ENCODE measurements at places on chromosomes 13 and 19.

GRCh38 chr19:4537953-4538600 lies 1.8 kb downstream of the LRG1 start:
- DNase-seq, result no peak

DNA sequence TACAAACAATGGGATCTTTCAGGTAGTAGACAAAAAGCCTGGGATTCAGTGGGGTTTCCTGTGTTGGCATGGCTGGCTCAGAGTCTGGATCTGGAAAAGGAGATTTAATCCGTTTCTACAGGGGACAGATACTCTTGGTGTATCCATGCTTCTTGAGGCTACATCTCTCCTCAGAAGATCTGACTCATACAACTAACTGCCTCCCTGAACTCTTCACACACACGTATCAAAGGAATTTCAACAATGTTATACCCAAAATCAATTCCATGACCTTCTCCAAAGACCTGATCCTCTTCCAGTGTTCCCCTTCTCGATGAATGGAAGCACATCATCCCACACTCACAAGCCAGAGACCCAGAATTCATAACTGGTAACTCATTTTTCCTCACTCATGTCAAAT lies 435.3 kb upstream of the NBEA start:
- no peak for DNase-seq

GRCh38 chr19:51743405-51743804 lies 8.3 kb downstream of the FPR1 start:
- no peak for DNase-seq

- DNase-seq, result no peak
Measured at GRCh38 chr13:52004511-52005170, 6.6 kb downstream of the ATP7B start.

DNA sequence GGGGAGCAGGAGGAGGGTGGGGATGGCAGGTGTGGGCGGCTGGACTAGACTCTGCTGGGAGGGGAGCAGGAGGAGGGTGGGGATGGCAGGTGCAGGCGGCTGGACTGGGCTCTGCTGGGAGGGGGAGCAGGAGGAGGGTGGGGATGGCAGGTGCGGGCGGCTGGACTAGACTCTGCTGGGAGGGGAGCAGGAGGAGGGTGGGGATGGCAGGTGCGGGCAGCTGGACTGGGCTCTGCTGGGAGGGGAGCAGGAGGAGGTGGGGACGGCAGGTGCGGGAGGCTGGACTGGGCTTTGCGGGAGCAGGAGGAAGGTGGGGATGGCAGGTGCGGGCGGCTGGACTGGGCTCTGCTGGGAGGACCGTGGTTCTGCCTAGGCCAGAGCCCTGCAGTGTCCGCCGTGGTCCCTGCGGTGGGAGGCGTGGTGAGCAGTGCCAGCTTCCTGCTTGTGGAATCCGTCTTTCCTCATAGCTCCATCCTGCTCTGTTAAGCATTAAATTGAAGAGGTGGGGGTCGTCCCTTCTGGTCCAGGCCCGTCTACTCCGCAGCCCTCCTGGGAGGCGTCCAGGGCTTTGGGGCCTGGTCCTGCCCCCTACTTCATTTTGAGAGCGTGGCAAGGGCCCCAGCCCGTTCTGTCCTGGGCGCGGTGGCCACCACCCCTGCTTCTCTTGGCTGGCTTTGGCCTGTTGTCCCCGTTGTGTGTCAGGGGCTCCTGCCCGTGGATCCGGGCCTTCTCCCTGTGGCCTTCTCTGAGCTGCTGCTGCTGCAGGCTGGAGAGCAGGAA lies 4.7 kb downstream of the SPPL2B start:
- DNase-seq, result no peak

- peak; percentile 12 for DNase-seq
Measured at GRCh38 chr13:20700288-20700687, 3.2 kb upstream of the IL17D start.

DNA sequence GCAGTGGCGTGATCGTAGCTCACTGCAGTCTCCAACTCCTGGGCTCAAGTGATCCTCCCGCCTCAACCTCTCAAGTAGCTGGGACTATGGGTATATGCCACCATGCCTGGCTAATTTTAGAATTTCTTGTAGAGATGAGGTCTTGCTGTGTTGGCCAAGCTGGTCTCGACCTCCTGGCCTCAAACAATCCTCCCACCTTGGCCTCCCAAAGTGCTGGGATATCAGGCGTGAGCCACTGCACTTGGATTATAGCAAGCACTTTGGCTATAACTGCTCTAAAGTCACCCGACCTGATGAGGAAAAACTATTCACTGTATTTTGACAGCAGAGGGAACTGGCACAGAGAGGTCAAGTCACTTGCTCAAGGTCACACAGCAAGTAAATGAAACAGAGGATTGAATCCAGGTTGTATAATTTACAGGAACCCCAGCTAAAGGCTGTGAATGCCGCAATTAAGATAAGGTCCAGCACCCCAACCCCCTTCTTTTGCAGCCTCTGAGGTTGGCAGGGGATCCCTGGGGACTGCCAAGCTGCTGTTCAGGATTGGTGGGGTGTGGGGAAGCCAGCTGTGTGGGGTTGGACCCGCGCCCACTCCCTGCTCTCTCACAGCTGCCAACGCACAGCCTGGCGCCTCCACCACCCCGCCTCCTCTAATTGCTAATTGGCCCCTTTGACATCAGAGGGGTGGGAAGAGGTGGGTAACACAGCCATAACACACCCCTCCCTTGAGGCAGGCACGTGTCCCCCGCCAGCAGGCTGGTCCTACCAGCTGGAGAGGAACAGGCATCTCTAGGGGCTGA lies 6.0 kb downstream of the TMIGD2 start:
- no peak for DNase-seq

DNA sequence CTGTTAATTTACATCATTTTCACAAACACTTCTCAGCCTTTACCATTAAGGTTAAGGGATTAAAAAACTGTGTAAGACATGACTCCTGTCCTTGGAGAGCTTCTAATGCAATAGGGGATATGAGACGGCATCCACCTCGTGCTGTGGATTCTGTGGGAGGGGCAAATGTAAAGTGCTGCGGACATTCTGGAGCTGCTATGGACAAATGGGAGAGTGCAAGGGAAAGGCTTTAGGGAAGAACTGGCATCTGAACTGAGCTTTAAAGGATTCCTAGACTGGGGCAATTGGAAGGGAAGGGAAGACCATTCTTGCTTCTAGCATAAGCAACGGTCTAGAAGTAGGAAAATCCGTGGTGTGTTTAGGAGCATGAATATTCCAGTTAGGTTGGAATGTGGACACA lies 31.4 kb downstream of the CDADC1 start:
- DNase-seq, result no peak

- DNase-seq, result no peak
Measured at GRCh38 chr19:49846408-49846807, 4.6 kb upstream of the PTOV1 start.

DNA sequence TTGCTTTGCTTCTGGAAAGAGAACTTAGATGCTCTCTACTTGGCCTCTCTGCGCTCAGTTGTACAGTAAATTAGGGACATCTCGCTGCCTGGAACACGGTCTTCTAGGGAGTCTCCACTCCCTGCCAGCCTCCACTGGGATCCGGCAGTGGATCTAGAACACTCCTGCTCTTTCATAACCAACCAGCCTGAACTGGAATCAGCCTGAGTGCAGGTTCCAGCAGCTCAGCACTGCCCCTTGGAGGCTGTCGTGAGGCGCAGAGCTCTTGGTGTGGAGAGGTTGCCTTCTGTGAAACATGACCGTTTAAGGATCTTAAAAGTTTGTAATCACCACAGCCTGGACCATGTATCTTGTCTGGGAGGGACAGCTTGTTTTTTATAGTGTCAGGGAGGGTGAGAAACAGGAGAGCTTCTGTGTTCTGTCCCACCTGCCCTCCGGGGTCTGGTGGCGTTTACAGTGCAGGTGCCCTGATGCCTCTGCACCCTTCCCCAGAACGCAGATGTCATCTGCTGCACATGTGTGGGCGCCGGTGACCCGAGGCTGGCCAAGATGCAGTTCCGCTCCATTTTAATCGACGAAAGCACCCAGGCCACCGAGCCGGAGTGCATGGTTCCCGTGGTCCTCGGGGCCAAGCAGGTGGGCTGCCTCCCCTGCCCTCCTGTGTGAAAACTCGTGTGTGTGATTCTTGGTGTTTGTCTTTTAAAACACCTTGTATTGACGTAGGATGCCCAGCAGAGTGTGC lies 24.8 kb downstream of the UPF1 start:
- no peak for DNase-seq

DNA sequence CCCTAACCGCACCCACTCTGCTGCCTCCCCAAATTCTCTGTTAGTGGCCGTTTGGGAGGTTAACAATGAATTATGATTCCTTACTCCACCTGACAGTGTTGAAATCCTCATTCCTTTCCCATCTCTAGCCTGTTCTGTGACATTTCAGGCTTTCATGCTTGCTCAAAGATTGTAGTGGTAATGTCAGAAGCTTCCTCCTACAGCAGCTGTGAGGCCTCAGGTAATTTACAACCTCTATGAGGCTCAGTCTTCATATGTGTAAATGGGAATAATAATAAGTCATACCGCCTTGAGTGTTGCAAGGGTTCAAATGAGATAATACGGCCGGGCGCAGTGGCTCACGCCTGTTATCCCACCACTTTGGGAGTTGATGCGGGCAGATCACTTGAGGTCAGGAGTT lies 977 bp upstream of the SLC1A5 start:
- DNase-seq, result no peak

DNA sequence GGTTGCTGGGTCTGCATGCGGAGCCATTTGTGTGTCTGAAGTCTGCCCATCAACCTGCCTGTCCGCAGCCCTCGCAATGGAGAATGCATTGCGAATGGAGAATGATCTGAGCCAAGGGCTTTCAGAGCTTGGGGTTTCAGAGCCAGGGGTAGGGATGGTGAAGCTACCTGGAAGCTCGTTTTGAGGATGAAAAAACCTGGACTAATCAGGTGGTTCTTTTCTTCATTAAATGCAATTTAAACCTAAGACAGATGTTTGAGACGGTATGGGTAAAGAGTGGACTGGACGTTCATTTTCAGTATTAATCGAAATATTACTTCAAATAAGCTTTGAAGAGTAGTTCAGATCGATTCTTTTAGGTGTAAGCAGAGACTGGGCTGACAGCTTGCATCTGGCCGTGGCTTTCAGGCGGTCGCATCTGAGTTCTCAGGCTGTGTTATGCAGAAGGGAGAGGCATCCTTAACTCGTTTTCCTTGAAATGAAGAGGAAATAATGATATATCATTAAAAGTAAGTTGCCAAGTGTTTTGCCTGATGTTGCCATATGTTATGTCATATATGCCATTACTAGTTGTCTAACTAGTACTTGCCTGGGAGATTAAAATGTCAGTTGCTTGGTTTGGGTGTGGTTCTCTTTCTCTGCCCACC lies 801 bp downstream of the MCF2L start:
- DNase-seq, result no peak

GRCh38 chr13:40337651-40338050 lies 328.8 kb downstream of the FOXO1 start:
- no peak for DNase-seq

- no peak for DNase-seq
Measured at GRCh38 chr13:44543369-44543768, 32.8 kb downstream of the TSC22D1 start.

DNA sequence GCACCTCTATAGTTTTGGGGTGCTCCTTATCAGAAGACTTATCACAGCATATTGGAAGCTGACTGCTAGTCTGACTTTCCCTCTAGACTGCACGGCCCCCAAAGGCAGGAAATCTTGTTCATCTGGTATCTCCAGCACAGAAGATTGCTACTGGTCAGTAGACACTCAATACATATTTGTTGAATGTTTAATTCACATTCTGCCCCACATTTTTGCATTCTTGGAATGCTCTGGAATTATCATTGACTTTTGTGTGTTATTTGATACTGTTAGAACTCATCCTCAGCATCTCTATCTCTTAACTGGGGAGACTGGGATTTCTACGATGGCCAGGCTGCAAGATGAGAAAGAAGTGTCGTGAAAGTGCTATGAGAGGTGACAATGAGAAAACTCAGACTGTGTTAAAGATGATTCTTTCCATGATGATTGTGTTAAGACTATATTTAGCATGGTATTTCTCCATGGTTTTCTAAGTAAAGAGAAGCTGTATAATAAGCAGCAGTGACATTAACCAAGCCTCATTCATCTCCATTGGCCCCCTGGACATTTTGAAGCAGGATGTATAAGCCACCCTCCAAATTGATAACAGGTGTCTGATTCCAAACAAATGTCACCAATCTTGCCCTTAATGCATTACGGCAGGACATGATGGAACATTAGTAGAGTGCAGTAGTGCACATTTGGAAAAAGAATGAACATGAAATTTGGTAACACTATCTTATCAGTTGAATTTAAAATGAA lies 440.9 kb downstream of the RFC3 start:
- no peak for DNase-seq

DNA sequence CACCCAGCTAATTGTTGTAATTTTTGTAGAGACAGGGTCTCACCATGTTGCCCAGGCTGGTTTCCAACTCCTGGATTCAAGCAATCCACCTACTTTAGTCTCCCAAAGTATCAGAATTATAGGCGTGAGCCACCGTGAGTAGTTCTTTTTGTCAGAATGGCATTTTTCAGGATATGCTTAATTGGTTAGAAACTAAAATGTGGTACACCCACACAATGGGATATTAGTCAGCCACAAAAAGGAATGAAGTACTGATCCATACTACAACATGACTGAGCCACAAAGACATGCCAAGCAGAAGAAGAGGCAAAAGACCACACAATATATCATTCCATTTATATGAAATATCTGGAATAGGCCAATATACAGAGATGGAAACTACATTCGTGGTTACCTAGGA lies 41.7 kb upstream of the MAP3K10 start:
- DNase-seq, result no peak

DNA sequence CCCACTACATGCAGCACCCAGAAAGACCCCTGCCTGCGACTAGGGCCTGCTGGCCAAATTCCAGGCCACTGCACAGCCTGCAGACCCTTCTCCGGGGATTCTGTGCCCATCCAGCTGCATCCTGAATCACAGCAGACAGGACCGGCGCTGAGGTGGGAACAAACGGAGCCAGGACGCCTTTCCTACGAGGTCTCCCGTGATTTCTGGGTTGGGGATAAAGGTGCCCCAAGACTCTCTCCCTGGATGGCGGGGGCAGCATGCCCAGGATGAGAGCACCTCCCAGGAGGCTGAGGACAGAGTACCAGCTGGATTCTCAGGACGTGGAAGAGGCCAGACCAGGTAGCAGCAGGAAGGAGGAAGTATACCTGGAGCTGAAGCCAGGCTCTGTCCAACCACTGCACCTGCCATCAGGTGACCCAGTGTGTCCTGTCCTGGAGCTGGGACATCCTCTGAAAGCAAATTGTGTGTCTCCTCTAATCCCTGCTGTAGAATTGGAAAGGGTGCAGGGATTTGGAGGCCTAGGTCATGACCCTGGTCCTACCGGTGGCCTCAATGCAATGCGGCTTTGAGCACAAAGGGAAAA lies 3.4 kb upstream of the FUT5 start:
- no peak for DNase-seq

GRCh38 chr19:5990289-5990797 lies 12.4 kb upstream of the RANBP3 start:
- no peak for DNase-seq

Data from retinal pigment epithelial cell (primary cell).